GM20000 (cell line): ENCODE measurements at places on chromosomes 11 and 22.

GRCh38 chr11:108926841-108927577 is 262.1 kb downstream of the DDX10 start:
- no peak for DNase-seq

DNA sequence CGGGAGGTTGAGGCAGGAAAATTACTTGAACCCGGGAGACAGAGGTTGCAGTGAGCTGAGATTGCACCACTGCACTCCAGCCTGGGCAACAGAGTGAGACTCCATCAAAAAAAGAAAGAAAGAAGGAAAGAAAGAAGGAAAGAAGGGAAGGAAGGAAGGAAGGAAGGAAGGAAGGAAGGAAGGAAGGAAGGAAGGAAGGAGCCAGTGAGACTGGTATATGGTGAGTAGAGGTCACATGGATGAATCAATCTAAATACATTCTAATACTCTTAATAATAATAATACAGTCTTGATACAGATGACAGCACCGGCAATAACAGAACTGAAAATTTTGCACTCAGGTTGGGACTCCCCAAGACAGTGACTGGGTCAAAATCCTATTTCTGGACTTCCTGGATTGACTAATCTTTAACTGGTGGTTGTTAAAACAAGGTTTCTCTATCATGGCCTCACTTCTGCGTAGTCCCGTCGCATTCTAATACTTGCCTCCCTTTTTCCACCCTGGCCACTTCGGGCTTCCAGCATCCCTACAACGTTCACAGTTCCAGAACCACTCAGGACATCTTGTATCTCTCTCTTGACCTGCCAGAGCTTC is 53.5 kb upstream of the EIF3M start:
- peak; percentile 62 for DNase-seq

- DNase-seq, result no peak
Observed at GRCh38 chr22:20384865-20385264, 9.1 kb upstream of the ZNF74 start.

GRCh38 chr11:62671608-62672389 is at the start of the genes LBHD1 and UQCC3:
TSS of gene LBHD1 (minus strand) at chr11:62672267. CDS start at chr11:62670031, 2,236 bp downstream.
TSS of gene UQCC3 (plus strand) at chr11:62671673. CDS start at chr11:62671746, 73 bp downstream.
- DNase-seq, result peak; percentile 86

- no peak for DNase-seq
Observed at GRCh38 chr11:132032555-132032954, 662.1 kb downstream of the NTM start.

GRCh38 chr11:1515082-1516060 is 28.8 kb upstream of the MOB2 start:
- peak; percentile 92 for DNase-seq

DNA sequence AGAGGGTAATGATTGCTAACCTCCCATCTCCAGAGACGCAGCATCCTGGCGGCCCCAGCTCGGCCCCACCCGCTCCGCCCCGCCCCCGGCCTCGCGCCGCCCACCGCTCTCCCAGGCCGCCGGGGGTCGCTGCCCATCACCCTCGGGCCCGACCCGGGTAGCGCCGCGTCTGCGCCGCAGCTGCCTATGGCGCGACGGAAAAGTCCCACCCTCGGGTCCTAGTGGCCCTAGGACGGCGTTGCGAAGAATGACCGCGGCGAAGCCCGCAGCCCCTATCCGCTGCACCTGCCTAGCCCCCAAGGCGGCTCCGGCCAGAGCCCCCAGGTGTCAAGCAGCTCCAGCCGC is 457 bp downstream of the CPSF7 start:
- peak; percentile 86 for DNase-seq

GRCh38 chr11:2473361-2474058 is 28.7 kb downstream of the KCNQ1 start:
- no peak for DNase-seq

DNA sequence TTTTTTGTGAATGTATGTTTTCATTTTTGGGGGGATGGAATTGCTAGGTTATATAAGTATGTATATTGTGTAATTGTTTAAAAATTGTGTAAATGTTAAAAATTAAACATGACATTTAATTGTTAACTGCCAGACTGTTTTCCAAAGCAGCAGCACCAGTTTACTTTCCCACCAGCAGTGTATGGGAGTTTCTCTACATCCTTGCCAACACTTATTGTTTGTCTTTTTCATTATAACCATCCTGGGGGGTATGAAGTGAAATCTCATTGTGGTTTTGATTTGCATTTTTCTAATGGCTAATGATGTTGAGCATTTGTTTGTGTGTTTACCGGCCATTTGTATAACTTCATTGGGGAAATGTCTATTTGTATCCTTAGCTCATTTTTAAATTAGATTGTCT is 31.7 kb upstream of the RRAS2 start:
- no peak for DNase-seq

- no peak for DNase-seq
Observed at GRCh38 chr11:76667856-76668255, 2.7 kb downstream of the LRRC32 start.

GRCh38 chr11:126978165-126978564 is 22.4 kb downstream of the KIRREL3 start:
- no peak for DNase-seq

- DNase-seq, result no peak
Observed at GRCh38 chr22:21055880-21056319, 10.2 kb downstream of the LRRC74B start.

DNA sequence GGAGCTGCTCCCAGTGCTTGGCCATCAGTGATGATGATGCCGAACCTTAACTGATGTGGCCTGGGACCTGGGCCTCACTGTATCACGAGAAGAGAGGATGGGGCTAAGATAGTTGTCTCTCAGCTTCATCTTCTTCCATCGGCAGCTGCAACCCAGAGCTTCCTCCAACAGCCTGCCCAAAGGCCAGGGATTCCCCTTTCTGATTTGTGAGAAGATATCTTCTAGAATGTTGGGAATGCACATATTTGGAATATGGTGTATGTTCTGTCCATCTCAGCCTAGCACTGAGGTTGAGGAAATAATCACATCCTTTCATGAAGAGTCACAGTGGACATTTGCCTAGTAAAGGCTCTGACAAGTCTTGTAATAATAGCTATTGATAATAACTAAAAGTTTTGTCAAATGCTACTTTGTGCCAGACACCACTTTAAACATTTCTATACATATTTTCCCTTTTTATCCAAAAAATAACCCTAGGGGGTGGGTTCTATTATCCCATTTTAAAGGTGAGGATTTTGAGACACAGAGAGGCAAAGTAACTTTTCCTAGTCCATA is 73.1 kb downstream of the COMMD9 start:
- no peak for DNase-seq

DNA sequence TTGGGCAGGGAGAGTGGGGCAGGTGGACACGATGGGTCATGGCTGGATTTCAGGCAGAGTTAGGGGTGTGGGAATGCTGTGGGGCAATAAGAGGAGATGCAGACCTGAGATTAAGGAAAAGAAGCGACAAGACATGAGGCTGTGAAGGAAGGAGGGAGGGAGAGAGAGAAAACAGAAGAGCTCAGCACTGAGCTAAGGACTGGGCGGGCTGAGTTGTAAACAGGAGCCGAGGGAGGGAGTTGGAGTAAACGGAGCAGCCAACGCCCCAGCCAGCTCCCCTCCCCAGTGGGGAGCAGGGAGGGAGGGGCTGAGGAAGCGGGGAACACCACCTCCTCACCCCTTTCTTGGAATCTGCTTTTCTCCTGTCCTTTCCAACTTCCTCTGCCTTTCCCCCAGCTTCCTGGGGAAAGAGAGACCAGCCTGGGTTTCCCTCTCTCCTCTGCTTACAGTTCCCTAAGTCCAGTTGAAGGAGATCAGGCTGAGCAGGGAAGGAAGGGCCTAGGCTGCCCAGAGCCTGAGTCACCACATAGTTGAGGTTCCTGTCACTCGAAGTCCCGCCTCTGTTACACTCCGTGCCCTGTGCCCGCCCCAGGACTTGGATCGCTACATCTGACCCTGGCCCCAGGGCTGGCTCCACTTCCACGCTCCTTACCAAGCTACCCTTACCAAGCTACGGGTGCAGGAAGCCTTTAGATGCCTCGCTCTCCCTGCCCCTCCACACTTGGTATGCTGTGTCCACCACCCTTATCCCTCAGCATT is 6.7 kb upstream of the AHNAK start:
- DNase-seq, result no peak

DNA sequence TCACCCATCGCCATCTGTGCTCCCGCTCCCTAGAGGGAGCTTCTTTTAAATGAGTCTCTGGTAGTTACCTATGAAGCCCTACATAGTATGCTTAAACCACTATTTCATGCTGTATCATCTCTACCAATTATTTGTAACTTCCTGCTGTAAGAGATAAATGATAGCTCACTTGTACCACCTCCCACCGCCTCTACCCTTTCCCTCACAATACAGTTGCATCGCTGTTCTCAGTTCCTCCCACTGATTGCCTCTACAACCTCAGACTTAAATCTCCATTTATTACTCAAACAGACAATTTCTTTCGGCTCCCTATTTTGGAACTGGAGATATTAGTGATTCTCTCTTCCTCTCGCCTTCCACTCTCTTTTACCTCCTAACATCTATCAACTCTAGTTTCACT is 222.9 kb upstream of the ZC3H12C start:
- DNase-seq, result no peak

DNA sequence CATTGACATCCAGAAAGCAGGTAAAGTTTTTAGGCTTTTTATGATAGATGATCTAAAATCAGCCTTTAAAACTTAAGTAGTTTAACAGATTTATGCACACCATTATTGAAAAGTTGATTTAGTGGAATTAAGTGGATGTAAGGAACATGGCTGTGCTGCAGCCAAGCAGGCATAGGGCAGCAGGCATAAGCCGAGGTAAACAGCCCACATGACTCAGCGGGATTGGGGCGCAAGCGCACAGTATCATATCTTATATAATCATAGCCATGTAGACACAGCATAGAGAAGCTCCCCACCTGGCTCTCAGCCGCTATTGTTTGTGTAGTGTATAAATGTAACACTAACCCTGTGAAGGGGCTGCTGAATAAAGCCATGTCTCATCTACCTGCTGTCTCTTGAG is 157.5 kb downstream of the WNT11 start:
- no peak for DNase-seq

- DNase-seq, result peak; percentile 45
Observed at GRCh38 chr11:57459164-57460021, 935 bp upstream of the RTN4RL2 start.

DNA sequence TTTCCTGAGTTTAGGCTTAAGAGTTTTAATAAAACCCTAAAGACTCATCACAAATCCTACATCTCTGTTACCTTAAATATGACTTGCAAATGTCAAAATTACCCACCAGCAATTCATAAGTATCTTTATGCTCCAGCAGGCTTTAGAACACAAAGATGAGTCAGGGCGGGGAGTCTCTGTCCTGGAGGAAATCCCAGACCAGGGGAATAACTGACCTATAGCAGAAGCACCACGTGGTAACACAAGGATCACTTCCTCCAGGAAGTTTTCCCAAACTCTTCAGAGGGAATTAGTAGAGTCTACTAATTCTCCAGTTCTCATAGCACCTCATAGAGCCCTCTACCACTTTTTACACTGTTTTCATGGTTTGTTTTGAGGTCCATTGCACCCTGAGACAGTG is 217.0 kb downstream of the NAV2 start:
- no peak for DNase-seq

DNA sequence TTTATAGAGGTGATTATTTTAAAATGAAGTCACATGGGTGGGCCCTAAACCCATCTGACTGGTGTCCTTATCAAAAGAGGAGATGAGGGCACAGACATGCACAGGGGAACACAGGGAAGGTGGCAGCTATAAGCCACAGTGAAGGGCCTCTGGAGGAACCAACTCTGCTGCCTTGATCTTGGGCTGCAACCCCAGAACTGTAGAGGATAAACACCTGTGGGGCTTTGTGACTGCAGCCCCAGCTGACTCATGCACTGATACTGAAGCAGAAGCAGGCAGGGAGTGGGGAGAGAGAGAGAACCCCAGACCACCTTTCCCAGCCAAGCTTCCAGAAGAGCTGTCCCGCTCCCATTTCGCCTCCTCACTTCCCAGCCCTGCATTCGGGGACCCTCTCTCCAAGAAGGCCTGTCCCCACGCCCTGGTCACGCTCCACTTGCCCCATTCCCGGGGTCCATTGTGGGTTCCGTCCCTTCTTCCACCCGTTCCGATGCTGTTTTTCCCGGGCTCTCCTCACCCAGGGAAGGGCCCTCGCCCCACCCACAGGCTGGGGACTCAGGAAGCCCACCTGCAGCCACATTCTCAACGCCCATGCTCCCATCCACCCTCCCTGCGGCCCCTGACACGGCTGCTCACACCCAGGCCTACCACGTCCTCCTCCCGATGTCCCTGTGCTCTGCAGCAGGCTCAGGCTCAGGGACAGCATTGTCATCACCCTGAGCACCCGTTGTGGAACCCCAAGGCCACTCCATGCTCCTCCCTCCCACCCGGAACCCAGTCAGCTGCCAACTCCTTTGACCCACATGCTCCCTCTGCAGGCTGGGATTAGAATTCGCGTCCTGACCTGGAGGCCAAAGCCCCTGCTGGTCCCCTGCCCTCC is 90.8 kb upstream of the SHANK2 start:
- DNase-seq, result peak; percentile 64

DNA sequence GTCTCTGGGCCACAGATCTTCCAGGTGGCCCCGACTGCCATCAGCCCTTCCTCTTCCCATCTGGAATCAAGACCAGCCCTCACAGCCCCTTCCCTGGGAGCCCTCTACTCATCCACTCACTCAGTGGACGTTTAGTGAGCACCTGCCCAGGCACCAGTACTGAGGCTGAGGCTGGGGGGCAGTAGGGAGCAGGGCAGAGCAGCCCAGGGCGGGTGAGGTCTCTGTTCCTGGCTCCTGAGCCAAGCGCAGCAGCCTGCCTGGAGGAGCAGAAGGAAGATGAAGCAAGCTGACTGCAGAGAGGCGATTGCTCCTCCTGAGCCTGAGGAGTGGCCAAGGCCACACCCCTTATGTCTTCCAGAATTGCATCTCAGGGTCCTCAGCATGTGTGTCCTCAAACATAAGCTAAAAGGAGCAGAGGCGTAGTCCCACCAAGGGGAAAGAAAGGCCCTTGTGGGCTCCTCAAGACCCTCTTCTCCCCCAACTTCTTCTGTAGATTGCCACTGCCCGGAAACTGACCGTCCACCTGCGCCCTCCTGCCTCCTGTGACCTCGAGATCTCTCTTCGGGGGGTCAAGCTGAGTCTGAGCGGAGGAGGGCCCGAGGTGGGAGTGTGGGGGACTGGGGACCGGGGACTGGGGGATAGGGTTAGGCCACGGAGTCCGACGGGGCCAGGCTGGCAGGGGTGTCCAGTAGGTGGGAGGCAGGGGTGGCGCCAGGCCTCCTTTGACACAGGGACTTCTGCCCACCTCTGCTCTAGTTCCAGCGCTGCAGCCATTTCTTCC is 5.8 kb downstream of the MAPK8IP2 start:
- peak; percentile 45 for DNase-seq

DNA sequence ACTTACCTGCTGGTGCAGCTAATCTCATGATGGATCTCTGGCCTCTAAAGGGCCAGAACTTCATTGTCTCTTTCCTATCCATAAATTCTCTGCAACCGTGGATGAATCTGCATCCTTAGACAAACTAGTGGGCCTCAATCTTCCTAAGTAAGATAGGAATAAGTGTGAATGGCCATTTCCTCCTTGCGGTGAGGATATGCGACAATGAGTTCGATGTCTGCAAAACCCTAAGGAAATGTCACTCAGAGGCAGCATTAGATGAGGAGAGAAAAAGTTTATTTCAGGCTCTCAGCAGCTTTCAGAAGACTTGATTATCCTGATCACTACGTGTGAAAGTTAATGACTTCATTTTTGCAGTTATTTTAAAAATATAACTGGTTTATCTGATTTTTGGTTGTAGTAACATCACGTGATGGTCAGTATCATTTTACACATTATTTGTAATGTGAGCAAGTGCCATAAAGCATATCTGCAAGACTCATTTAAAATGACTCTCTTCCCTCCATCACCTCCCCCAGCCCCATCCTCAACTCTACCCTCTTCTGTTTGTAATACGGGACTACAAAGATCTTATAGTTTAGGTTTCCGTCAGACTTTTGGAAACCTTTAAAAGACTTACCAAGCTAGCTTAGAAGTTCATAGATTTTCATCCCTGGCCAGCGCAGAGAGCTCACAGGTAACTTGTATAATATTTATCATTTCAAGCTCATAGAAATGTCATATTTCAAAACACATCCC is 10.2 kb downstream of the GRAP2 start:
- DNase-seq, result no peak
